ENCODE measurements at places on chromosomes 13 and 19.

DNA sequence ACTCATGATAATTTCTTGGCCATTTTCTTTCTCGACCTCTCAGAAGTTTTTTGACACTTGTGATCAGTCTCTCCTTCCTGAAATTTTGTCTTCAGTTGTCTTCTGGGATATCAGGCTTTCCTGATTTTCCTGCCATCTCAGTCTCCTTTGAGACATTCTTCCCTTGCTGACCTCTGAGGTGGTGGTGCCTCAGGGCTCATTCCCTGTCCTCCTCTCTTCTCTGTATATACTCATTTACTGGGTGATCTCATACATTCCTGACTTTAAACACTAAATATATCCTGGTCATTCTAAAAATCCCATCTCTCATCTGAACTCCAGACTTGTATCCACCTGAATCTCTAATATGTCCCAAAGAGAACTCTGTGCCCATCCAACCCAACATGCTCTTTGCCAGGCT lies 31.3 kb upstream of the STARD13 start:
- DNase-seq: no peak

GRCh38 chr13:44223770-44224444 lies 149.7 kb upstream of the SERP2 start:
- no peak for DNase-seq

GRCh38 chr13:48508011-48508410 lies 24.9 kb downstream of the RCBTB2 start:
- no peak for DNase-seq

DNA sequence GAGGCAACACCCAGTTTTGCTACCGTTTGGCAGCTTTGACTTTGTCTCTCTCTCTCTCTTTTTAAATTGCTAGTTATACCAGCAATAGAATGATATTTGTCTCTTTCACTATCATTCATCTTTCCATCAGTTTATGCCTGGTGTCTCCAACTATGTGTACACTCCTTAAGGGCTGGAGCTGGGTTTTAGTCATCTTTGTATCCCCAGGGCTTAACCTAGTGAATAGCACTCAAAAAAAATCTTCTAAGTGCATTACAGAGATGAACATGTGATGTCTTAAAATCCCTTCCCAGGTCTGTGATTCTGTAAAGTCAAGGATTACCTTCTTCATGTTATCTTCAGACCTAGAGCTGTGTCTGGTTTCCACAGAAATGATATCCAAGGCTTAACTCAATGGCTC lies 7.8 kb upstream of the UBL3 start:
- no peak for DNase-seq

GRCh38 chr19:547836-548720 lies 4.2 kb downstream of the GZMM start:
- no peak for DNase-seq

DNA sequence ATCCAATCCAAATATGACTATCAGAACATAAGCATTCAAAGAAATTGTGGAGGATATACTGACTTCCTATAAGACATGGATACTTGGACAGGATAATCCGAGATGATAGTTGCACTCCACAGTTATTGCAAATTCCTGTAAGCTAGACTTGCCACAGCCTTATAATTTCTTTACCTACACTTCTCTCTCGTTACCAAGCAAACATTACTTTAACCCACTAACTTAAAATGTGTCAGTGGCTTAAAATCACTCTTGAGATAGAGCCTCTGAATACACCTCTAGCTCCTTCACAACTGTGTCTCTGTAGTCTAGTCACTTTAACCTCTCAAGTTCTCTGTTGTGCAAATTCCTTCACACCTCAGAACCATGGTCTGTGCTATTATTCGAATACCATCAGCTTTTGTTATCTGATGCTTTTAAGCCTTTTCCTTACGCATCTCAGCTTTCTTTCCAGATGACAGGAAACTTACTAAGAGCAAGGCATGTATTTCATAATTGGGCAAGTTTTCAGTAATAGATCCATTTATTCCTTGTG lies 474.9 kb upstream of the MIR17HG start:
- DNase-seq: no peak

DNA sequence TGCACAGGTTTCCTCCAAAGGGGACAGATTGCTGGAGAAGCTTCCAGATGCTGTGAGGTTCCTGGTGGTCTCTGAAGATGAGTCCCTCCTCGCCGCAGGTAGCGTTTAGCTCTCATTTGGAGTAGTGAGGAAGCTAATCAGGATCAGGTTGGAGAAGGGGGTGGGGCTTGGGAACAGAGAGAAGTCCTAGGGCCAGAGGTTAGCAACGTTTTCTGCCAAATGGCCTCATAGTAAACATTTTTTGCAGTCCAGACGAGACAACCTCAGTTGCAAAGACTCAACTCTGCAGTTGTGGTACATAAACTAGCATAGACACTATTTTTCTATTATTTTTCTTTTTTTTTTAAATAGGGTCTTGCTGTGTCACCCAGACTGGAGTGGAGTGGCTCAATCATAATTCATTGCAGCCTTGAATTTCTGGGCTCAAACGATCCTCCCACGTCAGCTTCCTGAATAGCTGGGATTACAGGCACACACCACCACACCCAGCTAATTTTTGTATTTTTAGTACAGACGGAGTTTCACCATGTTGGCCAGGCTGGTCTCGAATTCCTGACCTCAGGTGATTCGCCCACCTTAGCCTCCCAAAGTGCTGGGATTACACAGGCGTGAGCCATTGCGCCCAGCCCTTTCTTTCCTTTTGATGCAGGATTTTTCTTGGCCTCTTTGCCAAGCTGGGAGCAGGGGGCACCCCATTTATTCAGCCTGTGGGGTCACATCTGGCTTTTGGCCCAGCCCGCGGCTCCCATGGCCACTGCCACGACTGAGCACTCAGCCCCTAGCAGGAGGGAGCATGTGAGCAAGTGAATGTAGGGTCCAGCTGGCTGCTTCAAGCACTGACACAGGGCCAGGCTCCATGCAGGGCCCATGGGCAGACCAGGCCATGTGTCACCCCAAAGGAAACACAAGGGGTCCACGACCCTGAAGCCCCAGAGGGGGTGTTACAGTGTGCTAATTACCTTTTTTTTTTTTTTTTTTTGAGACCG lies 34.4 kb upstream of the SIN3B start:
- DNase-seq: no peak

GRCh38 chr19:45763691-45764294 lies 5.3 kb downstream of the SIX5 start:
- no peak for DNase-seq

- no peak for DNase-seq
Measured at GRCh38 chr19:45577111-45577905, 7.3 kb downstream of the OPA3 start.

DNA sequence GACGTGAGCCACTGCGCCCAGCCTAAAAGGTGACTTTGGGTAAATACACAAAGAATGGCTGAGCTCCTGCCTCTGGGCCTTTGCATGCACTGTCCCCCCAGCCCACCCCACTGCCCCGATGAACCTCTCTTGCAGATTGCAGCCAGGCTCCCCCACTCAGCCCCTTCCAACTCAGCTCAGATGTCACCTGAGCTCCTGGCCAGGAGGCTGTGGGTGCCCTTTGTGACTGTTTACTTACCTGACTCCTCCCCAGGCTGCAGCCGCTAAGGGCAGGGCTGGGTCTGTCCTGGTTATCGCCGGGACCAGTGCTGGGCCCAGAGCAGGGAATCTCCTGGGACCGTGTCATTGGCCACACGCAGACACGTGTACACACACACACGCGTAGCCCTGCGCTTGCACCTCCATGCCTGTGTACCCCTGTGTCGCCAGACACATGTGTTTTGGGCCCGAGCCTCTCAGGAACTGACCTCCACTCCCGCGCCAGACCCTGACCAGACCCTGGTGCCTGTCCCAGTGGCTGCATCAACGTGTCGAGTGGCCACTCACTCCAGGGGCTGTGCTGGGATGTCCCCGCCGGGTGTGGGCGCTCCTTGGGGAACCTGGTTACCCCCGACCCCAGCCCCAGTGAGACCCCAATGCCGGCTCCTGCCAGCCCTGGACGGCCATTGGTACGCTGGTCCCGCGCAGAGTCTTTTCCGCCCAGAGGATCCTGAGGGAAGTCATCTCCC lies 18.7 kb downstream of the EFNA2 start:
- DNase-seq: no peak
